ENCODE measurements at places on chromosomes 5 and 9. TPM values are rescaled to one million over a fixed set of nuclear protein-coding genes. Genes with fewer than 3 reads are reported as not detected.

Gene PCDHA6
- not detected for total RNA-seq

DNA sequence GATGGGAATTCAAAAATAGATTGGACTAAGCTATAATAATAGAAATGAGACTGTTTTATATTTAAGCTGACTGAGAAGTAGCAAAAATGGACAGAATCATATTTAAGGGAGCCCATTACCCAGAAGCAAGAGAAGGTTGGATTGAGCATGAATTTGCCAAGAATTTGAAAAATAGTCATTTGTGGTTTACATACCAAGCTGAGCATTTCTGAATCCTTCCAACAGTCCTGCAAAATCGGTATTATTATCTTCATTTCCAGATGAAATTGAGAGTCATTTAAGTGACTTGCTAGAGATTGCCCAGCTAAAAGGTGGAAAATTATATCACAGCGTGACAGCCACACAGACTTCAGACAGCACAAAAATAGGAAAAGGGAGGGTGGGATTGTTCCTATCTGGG is 48.4 kb downstream of the TNFSF15 start:
- DNase-seq: no peak

DNA sequence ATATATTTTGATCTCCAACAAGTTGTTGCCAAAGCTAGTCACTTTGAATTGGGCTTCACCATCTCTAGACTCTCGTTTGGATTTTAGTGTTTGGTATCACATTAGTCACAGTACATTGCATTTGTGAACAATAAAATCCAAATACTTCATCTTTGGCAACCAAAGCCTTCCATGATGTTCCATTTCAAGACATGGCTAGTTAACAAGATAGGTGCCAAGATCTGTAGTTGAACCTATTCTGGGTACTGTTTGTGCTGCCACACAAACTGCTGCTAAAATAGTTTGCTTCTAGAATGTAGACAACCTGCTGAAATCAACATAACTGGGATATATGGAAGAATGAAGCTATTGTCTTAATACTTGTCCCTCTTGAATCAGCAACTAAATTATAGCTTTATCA is 207.5 kb downstream of the LRRC70 start:
- DNase-seq: no peak

Gene FRMPD1
- not detected for total RNA-seq

DNA sequence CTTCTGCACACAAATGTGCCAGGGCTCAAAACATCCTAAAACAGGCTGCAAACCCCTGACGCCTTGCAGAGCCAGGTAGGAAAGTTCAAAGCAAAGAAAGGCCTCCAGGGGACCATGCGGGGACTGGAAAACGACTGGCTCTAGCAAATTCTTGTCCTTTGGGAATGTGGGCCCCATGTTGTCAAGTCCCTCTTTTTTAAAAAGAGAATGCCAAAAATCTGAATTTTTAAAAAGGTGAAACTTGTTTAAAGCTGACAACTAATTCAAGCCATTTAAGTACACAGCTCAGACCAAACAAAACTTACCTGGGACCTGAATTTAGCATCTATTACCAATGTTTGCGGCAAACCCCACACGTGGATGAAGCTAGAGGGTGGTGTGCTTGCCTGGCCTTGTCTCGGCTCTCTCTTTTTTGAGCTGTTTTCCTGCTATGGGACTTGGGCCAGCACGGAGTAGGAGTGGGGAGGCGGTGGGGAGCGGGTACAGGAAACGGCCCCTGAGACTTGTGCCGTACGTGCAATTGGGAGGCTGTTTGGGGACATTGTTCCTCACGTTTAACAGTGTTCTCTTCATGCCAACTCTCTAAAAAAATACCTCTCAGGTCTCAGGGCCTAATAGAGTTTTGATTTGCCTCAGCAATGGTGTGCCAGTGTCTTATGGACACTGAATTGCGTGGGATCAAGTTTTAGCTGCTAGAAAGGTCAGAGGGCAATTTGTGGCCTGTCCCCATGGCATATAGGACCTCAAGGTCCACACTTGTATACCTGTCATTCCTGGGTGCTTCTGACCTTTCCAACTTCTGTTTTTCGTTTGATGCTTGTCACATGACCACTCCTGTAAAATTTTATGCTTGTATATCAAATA is 15.1 kb upstream of the PHF19 start:
- peak; percentile 55 for DNase-seq

GRCh38 chr5:39080597-39081204 is 6.5 kb upstream of the RICTOR start:
- peak; percentile 53 for DNase-seq

GRCh38 chr5:132215329-132215728 is 12.3 kb downstream of the P4HA2 start:
- no peak for DNase-seq

Gene FOXD4L5
- 0.23 TPM for total RNA-seq

Gene SPINK7
- total RNA-seq: not detected

GRCh38 chr9:113669522-113670115 is 206.1 kb downstream of the RGS3 start:
- DNase-seq: no peak

- no peak for DNase-seq
Measured at GRCh38 chr5:59487772-59488729, 405.5 kb downstream of the PDE4D start.

Gene C9orf50
- total RNA-seq: not detected

- DNase-seq: peak; percentile 50
Measured at GRCh38 chr9:137085920-137086530, 760 bp upstream of the MAN1B1 start.

- DNase-seq: peak; percentile 50
Measured at GRCh38 chr5:133331941-133332340, 280.1 kb downstream of the HSPA4 start.

GRCh38 chr9:128405077-128405779 is 15.4 kb upstream of the CERCAM start:
- DNase-seq: no peak

DNA sequence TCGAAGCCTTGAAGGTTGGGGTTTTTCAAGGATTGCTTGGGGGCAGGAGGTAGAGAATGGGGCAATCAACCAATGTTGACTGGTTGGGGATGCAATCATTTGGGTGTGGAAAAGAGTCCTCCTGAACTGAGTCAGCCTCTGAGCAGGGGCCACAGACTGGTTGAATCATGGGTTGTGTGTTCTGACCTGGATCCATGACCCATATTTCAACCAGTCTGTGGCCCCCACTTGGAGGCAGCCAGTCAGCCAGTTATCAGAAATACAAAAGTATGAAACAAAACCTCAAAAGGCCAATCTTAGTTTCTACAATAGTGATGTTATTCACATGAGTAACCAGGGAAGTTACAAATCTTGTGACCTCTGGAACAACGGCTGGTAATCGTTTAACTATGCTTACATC is 81.4 kb upstream of the RANBP6 start:
- DNase-seq: no peak

DNA sequence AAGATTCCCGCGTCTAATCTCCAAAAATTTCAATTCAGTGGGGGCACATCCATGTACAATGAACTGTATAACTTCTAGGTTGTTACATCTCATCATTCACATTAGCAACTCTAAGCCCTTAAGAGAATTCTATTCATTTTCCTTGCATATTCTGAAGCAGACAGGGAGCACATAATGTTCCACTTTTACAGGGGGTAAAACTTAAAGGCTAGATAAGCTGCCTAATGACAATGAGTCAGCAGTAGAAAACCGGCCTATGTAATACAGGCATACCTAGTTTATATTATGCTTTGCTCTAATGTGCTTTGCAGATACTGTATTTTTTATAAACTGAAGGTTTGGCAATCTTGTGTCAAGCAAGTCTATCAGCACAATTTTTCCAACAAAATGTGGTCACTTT is 40.4 kb downstream of the PTAR1 start:
- no peak for DNase-seq

Gene GPR151
- not detected for total RNA-seq

GRCh38 chr9:24351258-24351657 is 194.4 kb downstream of the IZUMO3 start:
- no peak for DNase-seq

DNA sequence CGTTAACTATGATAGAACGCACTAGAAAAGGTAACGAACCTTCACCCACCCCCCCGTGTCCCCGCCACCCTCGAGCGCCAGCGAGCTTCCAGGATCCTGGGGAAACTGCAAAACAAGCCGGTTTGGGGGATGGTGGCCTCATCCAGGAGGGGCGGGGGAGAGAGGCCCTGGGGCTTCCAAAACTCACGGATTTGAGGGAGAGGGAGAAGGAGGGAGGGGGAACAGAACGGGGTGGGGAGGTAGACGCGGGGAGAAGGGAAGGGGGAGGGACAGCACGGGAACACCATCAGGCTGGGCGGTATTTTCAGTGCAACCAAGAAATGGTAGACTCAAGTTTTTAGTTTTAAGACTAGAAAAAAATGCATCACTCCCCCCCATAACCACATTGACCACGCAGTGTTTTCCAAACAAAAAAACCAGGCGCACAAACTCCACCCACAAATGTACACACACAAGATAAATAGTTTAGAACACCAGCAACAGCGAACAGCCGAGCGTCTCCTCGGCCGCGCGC is 1.4 kb downstream of the NRARP start:
- DNase-seq: no peak

GRCh38 chr5:60026161-60026560 is 132.6 kb upstream of the PDE4D start:
- DNase-seq: no peak

Gene ITGA2
- 4.8 TPM for total RNA-seq

DNA sequence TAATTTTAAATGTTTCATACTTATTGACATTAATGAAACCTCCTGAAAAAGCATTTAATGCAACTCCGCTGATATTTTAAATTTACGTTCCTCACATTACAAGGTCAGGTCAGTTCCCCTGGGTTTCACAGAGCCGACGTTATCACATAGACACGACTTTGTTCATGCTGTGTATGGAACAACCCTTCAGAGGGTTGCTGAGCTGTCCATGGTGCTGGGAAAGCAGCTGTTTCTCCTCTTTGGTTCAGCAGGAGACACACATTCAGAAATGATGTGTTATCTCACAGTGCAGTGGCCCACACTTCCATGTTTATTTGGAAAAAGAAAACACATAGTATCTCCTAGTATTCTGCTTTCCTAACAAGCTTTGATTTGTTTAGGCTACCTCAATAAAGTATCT is 53.5 kb downstream of the PPP2R2B start:
- DNase-seq: peak; percentile 51

GRCh38 chr9:10007356-10007755 is 605.4 kb downstream of the PTPRD start:
- DNase-seq: no peak

DNA sequence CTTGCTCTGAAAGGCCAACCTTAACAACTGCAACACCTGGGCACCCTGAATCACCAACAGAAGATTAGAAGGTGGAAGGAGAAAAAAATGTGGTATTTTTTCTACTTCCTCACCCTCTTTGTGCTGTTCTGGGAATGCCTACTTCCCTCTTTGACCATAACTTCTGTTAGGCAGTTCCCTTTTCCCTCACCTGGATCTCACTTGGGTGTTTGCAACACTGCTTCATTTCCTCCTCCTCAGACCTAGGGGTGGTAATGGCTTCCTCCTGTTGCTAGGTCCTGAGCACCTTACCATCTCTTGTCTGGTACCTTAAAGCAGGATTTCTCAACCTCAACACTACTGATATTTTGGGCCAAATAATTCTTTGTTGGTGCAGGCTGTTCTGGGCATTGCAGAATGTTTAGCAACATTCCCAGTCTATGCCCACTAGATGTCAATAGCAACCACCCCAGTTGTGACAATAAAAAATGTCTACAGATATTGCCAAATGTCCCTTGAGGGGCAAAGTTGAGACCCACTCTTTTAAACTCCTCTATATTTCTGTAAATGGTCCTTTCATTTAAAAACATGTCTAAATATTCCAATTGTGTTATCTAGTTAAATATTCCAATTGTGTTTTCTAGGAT is 300.0 kb upstream of the VLDLR start:
- DNase-seq: no peak

DNA sequence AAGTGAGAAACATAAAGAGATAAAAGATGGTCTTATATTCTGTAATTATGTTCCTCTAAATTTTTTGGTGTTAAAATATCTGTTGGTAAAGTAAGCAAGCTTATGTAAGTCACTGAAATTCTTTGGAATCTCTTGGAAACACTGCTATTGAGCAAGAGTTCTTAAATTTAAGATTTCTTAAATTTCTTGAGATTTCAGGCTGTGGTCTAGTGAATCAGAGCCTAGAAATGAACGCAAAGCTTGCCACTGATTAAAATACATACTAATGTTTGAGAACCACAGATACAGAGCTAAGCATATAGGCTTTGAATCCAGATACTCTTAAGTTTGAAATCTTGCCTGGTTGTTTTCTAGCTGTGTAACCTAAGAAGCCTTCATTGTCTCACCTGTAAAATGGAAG is 133.4 kb downstream of the TRPM3 start:
- DNase-seq: no peak

GRCh38 chr9:71218774-71219173 is 97.4 kb upstream of the TRPM3 start:
- DNase-seq: no peak

Measured in activated CD8-positive, alpha-beta T cell treated with anti-CD3 and anti-CD28 coated beads, Interleukin-2, amount 10 ng/mL, durations not matched to agents 7 days and 5 days (primary cell).